ENCODE measurements at places on chromosomes 12 and 14.

- DNase-seq = no peak
These were observed 1149.5 kb downstream of the BCL11B start for GRCh38 chr14:98122527-98122926.

GRCh38 chr12:109926016-109926415, 25.9 kb downstream of the TCHP start:
- DNase-seq = no peak

DNA sequence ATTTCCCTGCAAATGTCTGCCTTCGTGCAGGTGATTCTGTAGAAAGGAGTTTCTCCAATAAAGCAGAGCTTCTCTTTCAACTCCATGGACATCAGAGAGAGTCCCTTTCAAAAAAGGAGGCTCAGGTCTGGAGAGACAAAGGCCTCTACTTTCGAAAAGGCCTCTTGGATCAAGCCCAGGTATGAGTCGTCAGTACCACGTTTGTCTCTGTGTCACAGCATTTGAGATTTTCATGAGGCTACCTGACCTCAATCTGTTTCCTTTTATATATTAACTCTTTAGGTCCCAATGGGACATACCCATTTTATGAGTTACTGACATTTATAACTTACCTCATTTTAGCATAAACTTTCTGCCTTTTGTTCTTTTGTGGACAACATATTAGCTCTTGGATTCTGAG, 290.8 kb downstream of the RPAP3 start:
- DNase-seq = no peak

GRCh38 chr14:55645145-55645544, 65.1 kb downstream of the KTN1 start:
- no peak for DNase-seq

- DNase-seq = no peak
These were observed 176.1 kb downstream of the APAF1 start for GRCh38 chr12:98821232-98821631.

DNA sequence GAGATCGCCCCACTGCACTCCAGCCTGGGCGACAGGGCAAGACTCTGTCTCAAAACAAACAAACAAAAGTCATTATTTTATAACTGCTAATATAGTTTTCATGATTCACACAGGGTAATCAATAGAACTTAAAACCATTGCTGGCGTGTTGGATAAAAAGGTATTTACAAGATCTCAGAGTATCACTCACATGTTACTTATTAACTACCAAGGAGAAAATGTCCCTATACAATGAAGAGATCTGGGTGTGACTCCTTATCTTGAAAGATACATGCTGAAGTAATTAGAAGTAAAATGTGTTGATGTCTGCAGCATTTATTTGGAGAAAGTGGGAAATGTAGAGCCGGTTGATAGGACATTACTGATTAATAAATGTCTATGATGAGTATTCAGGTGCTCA, 57.3 kb upstream of the PIK3C2G start:
- no peak for DNase-seq

DNA sequence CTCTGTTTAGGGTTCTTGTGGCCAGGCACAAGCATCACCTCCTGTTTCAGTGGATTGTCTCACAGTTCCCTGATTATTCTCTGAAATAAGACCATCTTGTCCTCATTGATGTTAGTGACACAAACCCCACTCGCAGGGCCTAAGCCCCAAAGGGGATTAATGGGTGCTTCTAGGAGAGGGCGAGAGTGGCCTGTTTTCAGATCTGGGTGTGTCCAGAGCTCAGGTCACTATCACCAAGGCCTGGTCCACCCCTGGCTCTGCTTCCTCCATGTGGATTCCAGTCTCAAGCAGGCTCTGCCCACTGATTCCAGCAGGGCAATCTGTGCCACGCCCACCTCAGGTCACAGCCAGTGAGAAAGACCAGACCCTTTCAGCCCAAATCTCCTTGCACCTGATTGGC, 361.9 kb downstream of the ADGRD1 start:
- no peak for DNase-seq

DNA sequence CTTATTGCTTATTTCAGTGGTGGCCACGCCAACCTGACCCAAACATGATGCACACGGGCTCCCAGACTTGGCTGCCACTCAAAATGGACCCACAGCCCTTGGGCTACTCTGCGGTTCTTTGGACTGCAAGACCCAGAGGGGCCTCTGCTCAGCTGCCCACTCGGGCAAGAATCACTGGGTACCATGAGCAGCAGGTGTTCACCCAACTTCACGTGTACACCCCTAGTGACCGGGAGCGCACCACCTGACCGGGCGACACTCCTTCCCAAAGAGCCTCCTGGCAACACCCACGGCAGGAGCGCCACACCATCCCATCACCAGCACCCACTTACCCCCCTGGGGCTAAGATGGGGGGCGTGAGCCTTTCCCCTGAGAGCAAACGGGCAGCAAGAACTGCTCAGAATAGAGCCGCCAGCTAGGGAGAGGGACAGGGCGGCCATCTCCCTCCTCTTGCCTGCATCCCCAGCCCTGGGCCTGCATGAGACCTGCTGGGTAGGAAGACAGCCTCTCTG, 32.0 kb downstream of the CCNK start:
- DNase-seq = no peak

DNA sequence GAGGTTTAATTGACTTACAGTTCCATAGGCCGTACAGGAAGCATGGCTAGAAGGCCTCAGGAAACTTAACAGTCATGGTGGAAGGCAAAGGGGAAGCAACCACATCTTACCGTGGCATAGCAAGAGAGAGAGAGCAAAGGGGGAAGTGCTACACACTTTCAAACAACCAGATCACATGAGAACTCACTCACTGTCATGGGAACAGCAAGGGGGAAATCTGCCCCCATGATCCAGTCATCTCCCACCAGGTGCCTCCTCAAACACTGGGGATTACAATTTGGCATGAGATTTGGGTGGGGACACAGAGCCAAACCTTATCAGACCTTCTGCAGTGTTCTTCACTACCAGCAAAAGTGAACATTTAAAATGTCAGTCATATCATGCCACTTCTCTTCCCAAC, 58.9 kb downstream of the USP15 start:
- DNase-seq = no peak

DNA sequence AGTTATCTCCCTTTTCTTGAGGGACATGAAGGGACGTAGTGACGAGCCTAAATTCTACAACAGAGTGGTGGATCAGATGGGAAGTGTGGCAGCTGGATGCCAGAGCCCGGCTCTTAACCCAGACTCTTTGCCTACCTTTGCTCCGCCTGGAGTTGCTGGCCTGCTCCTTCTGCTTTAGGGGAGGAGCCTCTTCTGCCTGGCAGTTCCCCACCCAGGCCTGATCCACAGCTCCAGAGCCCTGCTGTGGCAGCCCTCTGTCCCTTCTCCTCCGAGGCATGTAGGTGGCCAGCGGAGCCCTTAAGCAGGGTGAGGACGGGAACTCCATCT, 2.3 kb upstream of the PRPH start:
- DNase-seq = peak; percentile 16

DNA sequence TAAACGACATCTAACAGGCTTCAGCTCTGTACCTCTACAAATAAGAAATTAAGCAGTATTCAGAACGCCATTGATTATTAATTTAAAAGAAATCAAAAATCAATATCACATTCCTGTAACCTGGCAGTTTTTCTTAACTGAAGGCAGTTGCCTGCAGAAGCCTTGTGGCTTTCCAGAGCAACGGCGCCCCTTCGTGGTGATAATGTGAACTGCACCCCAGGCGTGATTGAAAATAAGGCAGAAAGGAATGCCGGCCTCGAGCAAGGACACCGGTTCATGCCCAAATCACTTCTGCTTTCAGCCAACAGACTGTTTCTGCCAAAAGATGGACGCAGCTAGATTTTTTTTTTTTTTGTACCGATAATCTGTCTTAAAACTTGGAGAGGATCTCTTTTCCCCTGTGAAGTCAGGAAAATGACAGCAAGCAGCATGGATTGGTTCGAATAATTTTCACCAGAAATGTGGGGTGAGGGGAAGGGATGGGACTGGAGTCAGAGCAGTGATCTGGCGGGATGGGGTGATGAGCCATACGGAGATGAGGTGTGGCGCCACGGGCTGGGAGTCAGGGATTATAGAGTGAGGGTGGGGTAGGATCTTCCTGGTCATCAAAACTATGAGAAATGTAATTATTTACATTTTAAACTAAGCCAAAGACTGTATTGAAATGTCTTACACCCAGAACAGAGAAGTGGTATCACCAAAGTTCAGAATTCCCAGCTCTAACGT, 473.0 kb downstream of the DPF3 start:
- peak; percentile 22 for DNase-seq

DNA sequence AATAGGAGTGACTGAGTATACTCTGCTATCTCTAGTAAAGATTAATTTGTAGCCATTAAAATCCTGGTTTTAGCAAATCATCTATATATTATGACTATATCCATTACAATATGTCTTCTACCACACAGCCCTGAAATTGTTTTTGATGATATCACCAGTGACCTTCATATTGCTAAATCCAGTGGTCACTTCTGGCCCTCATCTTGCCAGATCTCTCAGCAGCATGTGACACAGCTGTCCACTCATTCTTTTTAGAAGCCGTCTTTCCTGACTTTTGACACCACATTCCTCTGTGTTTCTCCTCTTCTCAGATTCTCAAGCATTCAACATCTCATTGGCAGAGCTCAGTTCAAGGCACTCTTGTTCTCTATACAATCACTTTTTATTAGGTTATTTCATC, 54.9 kb downstream of the CPNE8 start:
- DNase-seq = no peak

- no peak for DNase-seq
These were observed 1674.7 kb upstream of the SEL1L start for GRCh38 chr14:83208341-83208740.

- DNase-seq = no peak
These were observed 267.7 kb upstream of the G2E3 start for GRCh38 chr14:30291216-30291615.

DNA sequence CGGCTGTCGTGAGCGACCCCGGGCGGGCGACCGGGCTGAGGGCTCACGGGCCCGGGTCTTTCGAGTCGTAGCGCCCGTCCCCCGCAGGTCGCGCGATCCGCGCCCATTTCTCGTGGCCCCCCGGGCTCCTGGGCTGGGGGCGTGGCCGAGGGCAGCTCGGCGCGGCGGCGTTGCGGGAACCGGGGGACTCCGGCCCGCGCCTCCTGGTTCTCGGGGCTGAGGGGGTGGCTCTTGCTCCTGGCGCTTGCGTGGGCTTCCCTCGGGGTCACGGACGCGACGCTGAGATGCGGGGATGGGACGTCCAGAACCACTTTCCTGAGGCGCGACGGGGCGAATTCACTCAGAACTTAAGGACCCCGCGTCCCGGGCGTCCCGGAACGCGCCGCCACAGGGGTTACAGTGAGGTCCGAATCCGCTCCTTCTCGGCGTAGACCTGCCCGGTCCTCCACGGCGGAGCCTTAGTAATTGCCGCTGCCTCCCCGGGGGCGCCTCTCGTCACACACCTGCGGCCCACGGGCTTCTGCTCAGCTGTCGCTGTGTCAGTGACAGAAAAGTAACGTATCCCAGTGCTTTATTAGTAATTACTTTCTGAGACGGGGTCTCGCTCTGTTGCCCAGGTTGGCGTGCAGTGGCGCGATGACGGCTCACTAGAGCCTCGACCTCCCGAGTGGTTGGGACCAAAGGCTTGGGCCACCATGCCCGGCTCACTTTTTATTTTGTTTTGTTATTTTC, 606 bp downstream of the EP400 start:
- no peak for DNase-seq

DNA sequence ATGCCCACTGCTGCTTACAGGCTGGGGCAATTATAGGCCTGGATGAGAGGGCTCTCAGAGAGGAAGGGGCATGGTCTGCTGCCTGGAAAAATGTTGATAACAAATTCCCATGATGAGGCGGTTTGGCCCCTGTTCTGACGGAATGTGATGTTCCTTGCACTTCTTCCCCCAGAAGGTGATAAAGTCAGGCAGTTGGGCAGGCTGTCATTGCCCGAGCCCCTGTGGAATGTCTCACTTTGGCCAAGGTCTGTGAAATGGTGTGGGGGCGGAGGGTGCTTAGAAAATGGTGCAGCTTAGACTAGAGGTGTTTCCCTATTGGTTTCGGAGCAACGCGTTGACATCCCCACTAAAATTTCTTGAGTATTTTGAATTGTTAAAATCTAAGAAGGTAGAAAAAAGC, 1360.0 kb downstream of the AACS start:
- DNase-seq = no peak

DNA sequence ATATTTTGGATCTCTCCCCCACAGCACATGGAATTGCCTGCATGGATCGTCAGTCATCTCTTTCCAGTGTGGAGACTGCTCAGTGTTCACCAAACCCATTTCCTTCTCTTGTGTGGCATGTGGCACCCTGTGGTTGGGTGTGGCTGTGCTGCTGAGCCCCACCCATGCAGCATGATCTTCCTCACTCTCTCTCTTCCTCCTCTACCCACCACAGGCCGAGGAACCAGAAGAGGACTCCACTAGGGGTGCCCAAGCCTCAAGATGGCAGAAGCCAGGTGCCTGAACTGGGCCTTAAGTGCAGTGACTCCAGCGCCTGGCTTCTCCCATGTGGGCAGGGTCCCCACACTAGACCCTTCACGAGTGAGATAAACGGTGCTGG, 66.8 kb upstream of the GPR68 start:
- no peak for DNase-seq

DNA sequence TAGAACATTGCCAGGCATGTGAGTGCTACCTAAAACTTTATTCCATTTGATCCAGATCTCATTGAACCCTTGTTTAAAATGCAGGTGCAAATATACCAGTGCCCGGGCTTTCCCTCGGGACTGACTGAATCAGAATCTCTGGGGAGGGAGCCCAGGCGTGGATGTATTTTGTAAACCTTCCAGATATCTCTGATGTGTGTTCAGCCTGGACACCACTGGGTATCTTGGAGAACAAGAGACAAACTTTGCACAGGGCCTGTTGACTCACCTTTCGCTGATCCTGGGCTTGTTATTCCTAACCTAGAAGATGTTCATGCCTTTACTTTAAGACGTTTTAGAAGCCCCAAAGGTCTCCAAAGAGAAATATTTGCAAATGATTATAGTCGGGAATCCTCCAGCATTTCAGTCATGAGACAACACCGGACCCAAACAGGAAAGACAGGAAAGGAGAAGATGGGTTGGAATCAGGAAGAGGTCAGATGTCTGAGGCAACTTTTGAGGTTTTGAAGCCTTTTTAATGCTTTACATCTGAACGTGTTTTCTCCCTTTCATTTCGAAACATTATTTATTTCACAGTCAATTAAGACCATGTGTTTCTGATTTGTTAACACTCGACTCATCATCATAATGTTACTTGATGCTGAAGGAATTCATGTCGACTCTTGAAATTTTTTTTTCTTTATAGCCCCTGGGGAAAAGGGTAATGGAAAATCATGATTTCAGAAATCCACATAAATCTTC, 118.6 kb downstream of the PLXNC1 start:
- DNase-seq = no peak

DNA sequence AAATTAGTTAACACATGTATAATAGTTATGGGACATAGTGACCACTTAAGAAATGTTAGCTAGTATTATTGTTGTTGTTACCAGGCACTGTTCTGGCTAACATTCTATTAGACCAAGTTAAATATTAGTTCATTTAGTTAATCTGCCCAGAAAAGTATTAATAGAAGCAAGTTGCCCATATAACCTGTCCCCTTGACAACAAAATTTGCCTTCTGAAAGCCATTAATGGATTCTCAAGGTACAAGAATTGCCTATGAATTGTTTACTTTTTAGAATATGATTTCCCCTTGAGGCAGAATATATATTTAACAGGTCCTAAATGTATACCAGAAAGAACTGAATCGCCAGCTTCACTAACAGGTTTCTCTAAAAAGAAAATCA, 167.3 kb upstream of the TMCC3 start:
- DNase-seq = no peak

GRCh38 chr14:22798528-22798927, 16.7 kb downstream of the SLC7A7 start:
- DNase-seq = no peak
